ENCODE measurements at places on chromosomes 2 and 18.

GRCh38 chr2:108458082-108458481 is 9.1 kb downstream of the GCC2 start:
- DNase-seq: no peak

- no peak for DNase-seq
Observed at GRCh38 chr2:192151853-192152252, 42.9 kb downstream of the TMEFF2 start.

GRCh38 chr2:66717218-66717905 is 282.4 kb downstream of the MEIS1 start:
- DNase-seq: no peak

- no peak for DNase-seq
Observed at GRCh38 chr2:215777465-215778044, 235.8 kb downstream of the MREG start.

Measured in activated CD4-positive, alpha-beta T cell treated with anti-CD3 and anti-CD28 coated beads, Interleukin-2, amount 50 U/mL, for 16 hours (primary cell).